ENCODE measurements at places on chromosomes 4 and X. TPM values are rescaled to one million over a fixed set of nuclear protein-coding genes. Genes with fewer than 3 reads are reported as not detected.

The NOX1 gene
- not detected for total RNA-seq

The VSIG4 gene
- total RNA-seq = not detected

The F8 gene
- total RNA-seq = 1.5 TPM

The NR3C2 gene
- 2.6 TPM for total RNA-seq

The CSAG1 gene
- not detected for total RNA-seq
